AG10803 (cell line): ENCODE measurements at places on chromosomes 4 and X.

GRCh38 chr4:113358784-113359183 is 309.3 kb downstream of the ANK2 start:
- DNase-seq: no peak

- DNase-seq: no peak
These were observed 285.3 kb downstream of the ANKRD50 start for GRCh38 chr4:124427095-124427767.

DNA sequence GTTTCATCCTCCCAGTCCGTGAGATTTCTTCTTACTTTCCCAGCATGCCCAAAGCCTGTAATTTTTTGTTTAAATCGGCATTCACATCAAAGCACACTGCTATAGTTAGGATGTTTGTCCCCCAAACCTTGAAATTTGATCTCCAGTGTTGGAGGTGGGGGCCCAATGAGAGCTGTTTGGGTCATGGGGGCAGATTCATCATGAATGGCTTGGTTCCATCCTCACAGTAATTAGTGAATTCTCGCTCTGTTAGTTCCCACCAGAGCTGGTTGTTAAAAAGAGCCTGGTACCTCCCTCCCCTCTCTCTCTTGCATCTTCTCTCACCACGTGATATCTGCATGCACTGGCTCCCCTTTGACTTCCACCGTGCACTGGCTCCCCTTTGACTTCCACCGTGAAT is 40.5 kb upstream of the PGRMC2 start:
- DNase-seq: no peak

DNA sequence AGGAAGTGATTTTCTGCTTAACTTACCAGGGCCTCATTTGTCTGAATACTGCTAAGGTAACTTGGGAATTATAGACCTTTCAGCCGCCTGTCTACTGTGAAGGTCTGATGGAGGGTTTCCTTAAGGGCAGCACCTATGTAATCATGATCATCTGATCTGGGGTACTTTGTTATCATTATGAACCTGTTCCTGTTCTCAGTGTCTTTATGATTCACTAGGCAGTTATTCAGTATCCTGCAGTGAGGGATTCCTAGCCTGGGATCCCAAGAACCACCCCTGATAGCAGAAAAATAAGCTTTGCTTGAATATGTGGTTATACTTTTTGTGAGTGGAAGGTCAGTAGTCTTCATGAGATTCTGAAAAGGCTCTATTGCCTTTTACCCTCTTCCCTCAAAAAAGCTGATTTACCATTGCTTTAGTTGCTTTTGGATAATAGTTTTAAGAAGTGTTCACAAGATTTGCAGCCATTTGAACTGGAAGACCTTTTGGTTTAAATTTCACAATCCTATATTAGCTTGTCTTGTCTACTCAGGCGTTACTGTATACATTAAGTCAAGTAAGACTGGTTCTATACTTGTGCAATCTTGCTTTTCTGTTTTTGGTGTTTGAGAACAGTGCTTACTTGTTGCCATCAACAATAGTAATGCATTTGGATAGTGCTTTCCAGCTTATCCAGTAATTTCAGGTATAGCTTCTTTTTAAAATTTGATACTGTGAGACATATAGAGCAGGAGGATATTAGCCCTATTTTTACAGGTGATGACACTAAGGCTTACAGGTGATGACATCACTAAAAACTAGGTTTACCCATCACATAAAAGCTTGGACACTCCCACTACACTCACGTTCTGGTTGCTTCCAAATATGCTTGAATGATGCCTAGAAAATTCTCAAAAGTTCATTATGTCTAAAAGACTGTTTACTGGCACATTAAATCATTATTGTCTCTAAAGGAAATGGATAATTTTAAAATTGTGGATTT is 60.0 kb downstream of the FHIP1A start:
- no peak for DNase-seq

GRCh38 chr4:99833756-99834155 is 17.1 kb downstream of the DAPP1 start:
- DNase-seq: no peak

GRCh38 chrX:66684196-66684595 is 45.3 kb upstream of the EDA2R start:
- peak; percentile 54 for DNase-seq

- DNase-seq: peak; percentile 38
These were observed 275.5 kb downstream of the CFAP299 start for GRCh38 chr4:80610845-80611677.

- DNase-seq: peak; percentile 69
These were observed 4.3 kb upstream of the MXD4 start for GRCh38 chr4:2266181-2266580.

- no peak for DNase-seq
These were observed 713.8 kb downstream of the RAB28 start for GRCh38 chr4:12770351-12770750.

GRCh38 chrX:49901048-49901447 is 21.3 kb upstream of the CLCN5 start:
- no peak for DNase-seq

GRCh38 chrX:125378205-125378604 is 58.5 kb downstream of the TEX13C start:
- DNase-seq: no peak

DNA sequence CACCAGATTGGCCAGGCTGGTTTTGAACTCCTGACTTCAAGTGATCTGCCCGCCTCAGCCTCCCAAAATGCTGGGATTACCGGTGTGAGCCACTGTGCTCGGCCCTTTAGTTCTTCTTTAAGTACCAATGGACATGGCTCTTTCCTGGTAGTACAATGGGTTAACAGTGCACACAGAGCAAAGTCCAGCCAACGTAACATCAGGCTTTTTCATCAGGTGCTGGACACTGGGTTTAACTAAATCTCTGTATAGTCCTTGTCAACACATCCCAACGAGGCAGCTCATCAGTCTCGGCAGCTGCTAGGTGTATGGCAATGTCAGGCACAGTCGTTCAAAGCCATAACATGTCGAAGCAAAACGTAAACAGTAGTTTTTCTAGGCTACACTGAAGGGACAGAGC is 93.8 kb downstream of the HDAC8 start:
- no peak for DNase-seq

DNA sequence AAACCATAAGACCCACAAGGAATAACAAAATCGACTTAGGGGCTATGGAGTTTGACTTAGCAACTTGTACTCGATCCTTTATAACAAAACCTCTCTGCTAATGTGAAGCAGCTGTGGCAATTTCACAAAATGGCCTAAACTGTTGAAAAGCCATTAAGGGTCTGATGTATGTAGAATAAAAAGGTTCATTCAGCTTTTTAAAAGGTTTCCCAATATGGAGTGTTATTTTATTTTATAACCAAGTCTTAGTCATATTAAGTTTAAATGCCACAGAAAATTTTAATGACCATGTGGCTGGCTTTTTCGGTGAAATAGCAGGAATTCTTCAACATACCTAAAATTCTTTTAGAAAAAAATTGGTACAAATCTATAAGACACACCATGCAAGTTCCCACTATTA is 291.8 kb upstream of the HAND2 start:
- peak; percentile 67 for DNase-seq

GRCh38 chr4:168257768-168258167 is 60.8 kb downstream of the DDX60 start:
- no peak for DNase-seq

DNA sequence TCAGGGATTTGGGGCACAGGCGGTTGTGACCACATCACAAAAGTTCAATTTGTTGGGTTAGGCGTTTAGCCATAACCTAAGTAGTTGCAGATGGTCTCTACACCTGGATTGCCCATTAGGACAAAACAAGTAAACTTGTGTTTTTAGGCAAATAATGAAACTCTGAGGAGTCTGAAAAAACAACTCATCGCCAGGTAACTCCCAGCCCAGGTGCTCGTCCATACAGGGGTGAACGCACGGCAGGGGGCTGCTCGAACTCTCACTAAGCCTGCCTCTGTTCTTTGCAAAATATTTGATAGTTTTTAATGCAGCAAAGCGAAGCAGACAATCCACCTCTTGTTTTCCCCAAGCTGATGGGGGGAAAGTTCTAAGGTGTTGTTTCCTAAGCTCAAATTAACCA is 559 bp upstream of the RHOH start:
- DNase-seq: no peak

DNA sequence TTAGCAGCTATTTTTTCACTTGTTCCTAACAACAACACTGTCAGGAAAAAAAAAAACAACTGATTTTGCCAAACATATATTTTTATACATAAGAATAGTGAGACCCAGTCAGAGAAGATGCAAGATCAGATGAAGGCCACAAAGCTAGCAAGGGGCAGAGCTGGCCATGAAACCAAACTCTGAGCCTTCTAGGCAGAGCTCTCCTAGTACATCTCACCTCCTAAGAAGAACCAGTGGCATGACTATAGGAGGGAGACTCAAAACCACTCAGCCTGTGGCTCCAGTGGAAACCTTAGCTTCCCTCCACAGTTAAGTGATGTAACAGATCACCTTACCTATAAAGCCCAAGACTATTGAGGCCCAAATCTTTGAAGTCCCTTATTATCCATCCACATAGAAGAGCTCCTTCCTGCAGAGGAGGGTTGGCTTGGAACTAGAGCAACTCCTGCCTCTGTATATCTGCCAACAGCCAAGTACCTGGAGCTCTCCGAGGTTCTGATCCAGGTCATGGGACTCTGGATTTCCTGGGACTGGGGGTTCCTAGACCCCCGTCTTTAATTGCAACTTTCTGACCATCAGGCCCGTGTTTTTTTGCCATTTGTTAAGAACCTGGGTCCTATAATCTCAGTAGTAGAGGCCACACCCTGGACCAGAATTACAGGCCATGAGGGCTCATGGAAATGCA is 136.5 kb downstream of the SH3KBP1 start:
- no peak for DNase-seq

DNA sequence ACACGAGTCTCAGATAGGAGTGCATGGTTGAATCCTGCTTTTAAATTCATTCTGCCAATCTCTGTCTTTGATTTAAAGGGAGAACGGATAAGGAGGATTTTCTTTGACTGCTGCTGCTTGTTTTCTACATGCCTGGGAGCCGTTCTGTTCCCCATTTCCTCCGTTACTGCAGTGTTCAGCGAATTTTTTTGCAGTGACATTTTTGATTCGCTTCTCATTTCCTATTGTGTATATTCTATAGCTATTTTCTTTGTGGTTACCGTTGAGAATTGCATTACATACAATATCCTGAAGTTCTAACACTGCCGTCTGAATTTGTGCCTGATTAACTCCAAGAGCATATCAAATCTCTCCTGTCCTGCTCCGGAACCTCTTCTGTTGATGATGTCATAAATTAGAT is 14.8 kb upstream of the MAEA start:
- DNase-seq: no peak

GRCh38 chr4:39936565-39937418 is 40.9 kb downstream of the PDS5A start:
- no peak for DNase-seq

DNA sequence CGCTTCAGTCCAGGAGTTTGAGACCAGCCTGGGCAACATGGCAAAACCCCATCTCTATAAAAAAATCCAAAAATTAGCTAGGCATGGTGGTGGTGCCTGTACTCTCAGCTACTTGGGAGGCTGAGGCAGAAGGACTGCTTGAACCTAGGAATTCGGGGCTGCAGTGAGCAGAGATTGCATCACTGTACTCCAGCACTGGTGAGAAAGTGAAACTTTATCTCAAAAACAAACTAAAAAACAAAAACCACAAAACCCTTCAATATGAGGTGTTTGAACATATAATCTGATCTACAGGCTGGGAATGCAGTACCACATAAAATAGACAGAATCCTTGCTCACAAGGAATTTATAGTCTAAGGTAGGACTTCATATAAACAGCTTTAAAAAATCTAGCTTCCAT is 103.9 kb downstream of the PDS5A start:
- DNase-seq: peak; percentile 14

DNA sequence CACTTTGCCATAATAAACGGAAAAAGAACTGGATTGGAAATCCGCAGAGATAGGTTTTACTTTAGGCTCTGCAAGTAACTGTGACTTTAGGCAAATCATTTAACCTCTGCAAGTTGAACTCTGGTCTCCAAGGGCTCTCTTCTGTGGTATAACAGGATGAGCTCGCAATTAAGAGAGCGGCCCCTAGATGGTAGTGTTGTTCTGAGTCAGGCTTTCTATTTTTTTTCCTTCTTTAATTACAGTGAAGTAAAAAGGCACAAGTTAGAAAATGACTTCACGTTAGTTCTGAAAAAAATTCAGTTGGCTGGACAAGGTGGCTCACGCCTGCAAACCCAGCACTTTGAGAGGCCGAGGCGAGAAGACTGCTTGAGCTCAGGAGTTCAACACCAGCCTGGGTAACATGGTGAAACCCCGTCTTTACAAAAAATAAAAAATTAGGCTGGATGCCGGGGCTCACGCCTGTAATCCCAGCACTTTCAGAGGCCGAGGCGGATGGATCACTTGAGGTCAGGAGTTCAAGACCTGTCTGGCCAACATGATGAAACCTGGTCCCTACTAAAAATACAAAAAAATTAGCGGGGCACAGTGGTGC is 18.0 kb downstream of the RPS3A start:
- DNase-seq: peak; percentile 64

- no peak for DNase-seq
These were observed 113.3 kb upstream of the IL13RA1 start for GRCh38 chrX:118614150-118614549.

DNA sequence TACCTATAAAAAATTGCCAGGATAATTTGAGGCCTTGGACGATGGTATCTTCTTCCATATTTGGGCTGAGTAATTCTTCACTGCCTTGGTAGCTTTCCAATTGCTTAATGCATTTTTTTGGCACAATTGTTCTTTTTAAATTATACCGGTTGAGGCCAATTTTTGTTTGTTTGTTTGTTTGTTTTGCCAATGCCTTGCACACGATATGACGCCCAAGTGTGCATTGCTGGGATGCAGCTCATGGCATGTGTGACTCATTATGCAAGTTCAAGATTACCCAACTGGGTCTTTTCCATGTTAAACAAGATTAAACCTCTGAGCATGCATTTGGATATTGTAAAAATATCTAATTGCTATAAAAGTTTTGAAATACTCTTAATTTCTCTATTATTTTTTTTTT is 71.1 kb upstream of the KCNIP4 start:
- peak; percentile 5 for DNase-seq

- DNase-seq: no peak
These were observed 3.3 kb downstream of the SHROOM2 start for GRCh38 chrX:9789555-9789954.

- DNase-seq: no peak
These were observed 59.0 kb upstream of the NDUFC1 start for GRCh38 chr4:139361301-139361700.

- no peak for DNase-seq
These were observed 16.8 kb upstream of the FAM241A start for GRCh38 chr4:112128452-112128851.

GRCh38 chrX:13470685-13470977 is 98.8 kb upstream of the EGFL6 start:
- DNase-seq: no peak

DNA sequence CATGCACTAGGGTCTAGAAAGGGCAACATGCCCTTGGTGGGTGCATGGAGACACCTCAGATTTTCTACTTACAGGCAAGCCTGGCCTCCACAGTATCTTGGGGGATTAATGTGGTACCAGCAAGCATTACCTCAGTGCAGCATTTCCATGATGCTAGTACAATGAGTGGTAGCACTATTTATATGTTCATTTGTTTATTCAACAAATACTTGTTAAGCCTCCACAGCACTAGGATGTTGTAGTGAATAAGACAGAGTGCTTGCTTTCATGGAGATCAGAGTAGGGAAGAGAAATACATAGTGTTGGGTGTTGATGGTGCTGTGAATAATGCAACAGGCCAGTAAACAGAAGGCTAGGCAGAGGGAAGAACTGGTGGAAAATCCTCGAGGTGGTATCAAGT is 133.4 kb downstream of the KLHL8 start:
- DNase-seq: no peak
